NCI-H1105 (cell line): ENCODE measurements at places on chromosomes 7 and 10.

- DNase-seq = no peak
Measured at GRCh38 chr10:88657901-88658300, 6.3 kb upstream of the LIPF start.

- no peak for DNase-seq
Measured at GRCh38 chr10:77837248-77837924, 89.2 kb downstream of the DLG5 start.

DNA sequence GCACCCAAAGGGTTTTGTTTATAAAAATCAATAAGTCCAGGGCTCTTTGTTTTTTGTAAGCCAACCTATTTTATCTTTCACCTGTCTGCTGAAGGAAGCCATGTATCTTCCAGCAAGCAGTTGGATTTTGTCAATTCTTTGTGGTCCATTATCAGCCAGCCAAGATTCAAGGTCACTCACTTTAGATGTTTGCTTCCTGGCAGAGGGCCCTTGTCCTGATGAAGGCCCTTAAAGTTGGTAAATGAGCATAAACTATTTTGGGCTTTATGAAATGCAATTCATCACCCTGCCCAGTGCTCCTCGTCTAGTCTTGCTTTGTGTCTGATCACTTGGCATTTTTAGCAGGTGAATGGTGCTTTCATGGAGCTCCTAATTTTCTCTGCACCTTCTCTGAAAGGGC, 1004.2 kb downstream of the GRID1 start:
- no peak for DNase-seq

DNA sequence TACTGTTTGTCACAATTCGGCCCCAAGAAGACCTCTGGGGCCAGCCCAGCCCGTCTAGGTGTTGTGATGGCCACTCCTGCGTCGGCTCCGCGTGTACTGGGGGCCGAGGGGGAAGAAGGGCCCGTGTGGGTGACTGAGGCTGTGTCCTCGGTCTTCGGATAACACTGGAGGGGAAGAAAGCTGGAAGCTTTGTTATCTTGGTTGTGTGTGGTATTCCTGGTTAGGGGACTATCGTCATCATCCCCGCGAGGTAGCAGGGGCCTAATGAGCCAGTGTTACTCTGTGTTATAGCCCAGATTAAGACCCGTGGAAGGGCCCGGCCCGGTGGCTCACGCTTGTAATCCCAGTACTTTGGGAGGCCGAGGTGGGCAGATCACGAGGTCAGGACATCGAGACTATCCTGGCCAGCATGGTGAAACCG, 854 bp downstream of the MTG1 start:
- DNase-seq = no peak

GRCh38 chr10:95896071-95896850, 11.5 kb upstream of the CC2D2B start:
- no peak for DNase-seq

- peak; percentile 43 for DNase-seq
Measured at GRCh38 chr7:144854839-144855424, 19.1 kb upstream of the TPK1 start.

DNA sequence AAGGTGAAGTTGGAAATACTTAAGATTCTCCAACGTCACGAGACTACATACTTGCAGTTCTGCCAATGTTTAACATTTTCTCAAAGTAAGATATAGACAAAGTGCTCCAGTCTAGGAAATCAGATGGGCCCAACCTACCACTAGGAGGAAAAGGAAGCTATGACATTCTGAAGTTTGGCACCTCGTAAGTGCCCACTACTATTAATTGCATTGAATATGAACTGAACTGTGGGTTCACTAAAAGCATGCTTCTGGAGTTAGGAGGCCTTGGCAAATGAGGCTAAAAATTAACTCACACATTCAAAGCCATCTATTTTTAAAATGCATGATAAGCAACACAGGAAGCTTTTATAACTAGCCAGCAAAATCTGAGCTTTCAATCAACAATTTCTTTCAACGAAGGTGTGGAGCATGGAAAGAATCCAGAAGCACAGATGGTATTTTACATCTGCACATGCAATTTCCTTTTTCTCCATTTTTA, 149.7 kb downstream of the LRRTM3 start:
- DNase-seq = no peak

GRCh38 chr10:62992145-62992721, 140.9 kb upstream of the NRBF2 start:
- no peak for DNase-seq

DNA sequence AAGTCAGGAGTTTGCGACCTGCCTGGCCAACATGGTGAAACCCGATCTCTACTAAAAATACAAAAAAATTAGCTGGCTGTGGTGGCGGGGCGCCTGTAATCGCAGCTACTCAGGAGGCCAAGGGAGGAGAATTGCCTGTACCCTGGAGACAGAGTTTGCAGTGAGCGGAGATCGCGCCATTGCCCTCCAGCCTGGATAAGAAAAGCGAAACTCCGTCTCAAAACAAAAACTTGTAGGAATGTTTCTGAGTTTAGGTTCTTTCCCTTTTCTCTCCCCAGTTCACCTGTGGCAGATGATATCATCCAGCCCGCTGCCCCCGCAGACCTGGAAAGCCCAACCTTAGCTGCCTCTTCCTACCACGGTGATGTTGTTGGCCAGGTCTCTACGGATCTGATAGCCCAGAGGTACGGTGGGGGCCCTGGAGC, 138.8 kb upstream of the BTBD16 start:
- DNase-seq = no peak

GRCh38 chr10:99998889-99999288, 10.9 kb downstream of the DNMBP start:
- DNase-seq = no peak

- no peak for DNase-seq
Measured at GRCh38 chr7:85521108-85521694, 334.3 kb upstream of the SEMA3D start.

DNA sequence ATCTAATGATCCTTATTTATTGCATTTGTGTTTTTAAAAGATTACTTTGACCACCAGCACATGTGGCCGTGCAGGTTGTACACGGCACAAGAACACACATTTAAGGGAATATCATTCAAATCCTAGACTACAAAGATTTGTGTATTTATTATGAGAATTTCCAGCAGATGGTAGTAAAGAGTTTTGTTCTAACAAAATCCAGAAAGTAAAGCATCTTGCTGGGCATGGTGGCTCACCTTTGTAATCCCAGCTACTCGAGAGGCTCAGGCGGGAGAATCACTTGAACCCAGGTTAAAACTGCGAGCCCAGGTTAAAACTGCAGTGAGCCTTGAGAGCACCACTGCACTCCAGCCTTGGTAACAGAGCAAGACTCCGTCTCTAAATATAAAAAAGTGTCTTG, 31.5 kb downstream of the MACROH2A2 start:
- DNase-seq = no peak

- DNase-seq = no peak
Measured at GRCh38 chr7:77528368-77528767, 8.7 kb upstream of the PTPN12 start.

- DNase-seq = no peak
Measured at GRCh38 chr7:158281441-158281840, 306.2 kb downstream of the PTPRN2 start.

GRCh38 chr10:21515361-21516241, 9.9 kb downstream of the SKIDA1 start:
- no peak for DNase-seq

DNA sequence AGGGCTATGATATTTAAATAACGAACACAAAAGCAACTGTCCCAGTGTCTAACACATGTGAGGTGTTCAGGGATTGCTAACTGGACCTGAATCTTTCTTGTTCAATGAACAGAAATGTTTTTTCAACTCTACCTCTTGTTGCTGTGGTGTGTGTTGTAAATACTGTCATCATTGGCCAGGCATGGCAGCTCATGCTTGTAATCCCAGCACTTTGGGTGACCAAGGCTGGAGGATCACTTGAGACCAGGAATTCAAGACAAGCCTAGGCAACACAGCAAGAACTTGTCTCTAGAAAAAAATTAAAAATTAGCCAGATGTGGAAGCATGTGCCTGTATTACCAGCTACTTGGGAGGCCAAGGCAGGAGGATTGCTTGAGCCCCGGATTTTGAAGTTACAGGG, 1250.9 kb downstream of the TYW1 start:
- DNase-seq = no peak

DNA sequence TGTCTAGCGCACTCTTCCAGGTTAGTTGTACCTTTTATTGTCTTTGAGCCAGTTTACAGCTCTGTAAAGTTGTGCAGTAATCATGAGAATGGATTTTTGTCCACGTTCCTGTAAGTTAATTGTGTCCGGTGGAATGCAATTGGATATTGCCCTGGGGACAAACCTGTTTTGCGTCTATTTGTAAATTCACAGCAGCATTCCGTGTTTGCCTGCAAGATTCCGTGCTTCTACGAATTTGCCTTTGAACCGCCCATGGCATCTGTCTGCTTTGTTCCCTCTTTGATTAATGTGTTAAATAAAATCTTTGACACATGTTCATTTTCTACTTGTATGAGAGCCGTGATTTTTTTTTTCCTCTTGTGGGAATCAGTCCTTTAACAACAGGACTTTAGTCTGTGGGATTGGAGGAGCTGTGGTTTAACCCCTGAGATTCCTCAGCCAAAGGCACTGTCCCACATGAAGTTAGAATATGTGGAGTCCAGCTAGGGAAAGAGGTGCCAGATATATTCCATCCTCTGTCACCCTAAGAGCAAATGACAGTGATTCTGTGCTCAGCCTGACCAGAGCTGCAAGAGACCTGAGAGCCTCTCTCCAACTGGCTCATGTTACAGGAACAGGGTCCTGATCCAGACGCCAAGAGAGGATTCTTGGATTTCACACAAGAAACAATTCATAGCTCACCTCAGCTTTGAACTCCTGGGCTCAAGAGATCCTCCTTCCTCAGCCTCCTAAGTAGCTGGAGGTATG, 126.3 kb downstream of the COL26A1 start:
- DNase-seq = no peak

- DNase-seq = no peak
Measured at GRCh38 chr10:91607646-91608403, 25.0 kb downstream of the PPP1R3C start.

DNA sequence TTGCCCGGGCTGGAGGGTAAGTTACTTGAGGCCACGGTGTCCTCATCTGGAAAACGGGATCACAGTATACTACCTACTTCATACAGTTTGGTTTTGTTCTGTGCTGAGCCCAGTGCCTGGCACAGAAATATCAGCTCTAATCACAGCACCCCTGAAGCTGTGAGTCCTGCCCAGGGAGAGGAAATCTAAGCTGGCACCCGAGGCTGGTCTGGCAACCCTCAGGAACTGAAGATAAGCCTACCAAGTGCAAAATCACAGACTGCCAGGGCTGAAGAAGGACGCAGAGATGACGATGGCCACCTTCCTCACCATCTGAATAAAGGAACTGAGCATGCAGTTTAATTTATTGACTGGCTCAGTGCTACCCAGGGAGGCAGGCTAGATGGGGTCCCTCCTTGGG, 7.7 kb upstream of the TMEM120A start:
- no peak for DNase-seq

DNA sequence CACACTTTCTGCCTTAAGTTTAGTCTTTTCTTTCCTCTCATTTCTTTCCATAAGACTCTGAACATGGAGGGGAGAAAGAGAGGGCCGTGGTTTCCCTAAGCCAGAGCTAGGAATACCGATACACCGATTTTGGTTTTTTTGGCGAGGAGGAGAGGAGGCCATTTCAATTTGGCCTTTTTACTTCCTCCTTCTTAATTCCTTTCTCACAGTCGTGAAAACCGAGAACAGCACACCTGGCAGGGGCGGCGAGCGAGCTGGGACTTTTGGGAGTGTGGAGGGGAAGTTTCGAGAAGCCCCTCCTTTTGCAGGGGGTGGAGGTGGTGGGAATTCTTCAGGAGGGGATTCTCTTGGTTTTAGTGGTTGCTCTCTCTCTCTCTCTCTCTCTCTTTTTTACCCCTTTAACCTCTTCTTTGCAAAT, 6.2 kb downstream of the GATA3 start:
- DNase-seq = no peak

- no peak for DNase-seq
Measured at GRCh38 chr7:44382459-44383265, 57.3 kb upstream of the CAMK2B start.

- no peak for DNase-seq
Measured at GRCh38 chr7:82258181-82258580, 185.4 kb downstream of the CACNA2D1 start.

- no peak for DNase-seq
Measured at GRCh38 chr7:1693991-1694524, 24.0 kb downstream of the ELFN1 start.

- no peak for DNase-seq
Measured at GRCh38 chr7:32511791-32512190, 16.5 kb downstream of the AVL9 start.

DNA sequence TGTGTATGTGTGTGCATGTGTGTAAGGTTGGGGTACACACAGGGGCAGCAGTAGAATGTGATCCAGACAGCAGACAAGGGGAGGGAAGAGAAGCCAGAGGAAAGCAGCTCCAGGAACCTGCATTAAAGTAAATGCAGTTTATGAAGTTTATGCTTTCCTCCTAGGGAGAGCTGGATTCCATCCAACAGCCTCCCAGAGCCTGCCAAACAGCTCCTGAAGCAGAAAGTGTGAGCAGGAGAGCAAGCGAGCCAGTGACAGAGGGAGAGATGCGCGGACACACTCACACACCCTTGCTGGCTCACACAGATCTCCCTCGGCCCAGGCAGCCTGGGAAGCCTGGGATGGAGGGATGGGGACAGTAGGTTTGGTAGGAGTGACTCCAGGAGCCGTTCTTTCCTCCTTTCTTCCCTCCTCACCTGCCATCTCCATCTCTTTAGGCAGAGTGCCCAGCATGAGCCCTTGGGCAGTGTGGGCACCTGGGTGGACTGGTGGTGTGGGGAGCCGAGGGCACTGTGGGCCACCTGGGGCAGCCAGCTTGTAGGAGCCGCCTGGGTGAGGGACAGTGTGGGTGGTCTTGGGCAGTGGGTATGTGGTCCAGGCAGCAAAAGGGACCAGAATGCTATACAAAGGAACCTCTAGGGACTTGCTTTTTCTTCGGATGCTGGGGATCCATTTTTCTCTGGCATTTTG, 46.1 kb downstream of the PAX2 start:
- no peak for DNase-seq

DNA sequence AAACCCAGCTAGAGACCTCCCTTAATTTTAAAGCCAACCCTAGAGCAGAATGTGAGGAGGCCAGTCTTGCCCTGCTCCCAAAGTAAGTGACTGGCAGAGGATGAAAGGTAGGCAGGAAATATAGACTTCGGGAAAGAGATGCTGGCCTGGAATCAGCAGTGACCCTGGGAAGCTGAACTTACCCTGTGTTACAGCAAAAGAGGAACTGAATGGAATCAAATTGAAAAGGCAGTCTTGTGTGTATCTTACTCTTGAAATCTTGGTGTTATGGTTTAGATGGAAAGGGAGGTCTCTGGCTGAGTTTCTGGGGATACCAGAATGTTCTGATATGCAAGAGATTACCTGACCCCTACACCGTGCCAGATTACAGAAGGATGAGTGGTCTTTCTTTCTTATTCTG, 7.9 kb upstream of the CFAP43 start:
- no peak for DNase-seq

DNA sequence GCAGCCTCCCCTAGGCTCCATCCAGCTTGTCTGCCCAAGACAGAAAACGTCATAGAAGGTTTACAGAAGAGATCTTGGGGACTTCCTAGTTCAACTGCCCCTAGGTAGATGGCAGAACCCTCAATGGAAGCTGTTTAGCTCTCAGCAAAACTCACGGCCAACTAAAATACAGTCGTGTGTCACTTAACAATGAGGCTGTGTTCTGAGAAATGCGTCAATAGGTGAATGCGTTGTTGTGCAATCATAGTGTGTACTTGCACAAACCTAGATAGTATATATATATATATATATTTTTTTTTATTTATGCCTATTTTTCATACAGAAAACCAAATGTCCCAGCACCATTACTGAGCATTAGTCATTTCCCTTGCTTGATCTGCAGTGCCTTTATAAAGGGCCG, 100.4 kb upstream of the SH2B2 start:
- DNase-seq = no peak

GRCh38 chr7:35967366-35968139, 166.7 kb downstream of the SEPTIN7 start:
- no peak for DNase-seq
